ENCODE measurements at places on chromosomes 5 and 9. TPM values are rescaled to one million over a fixed set of nuclear protein-coding genes. Genes with fewer than 3 reads are reported as not detected.

C1QTNF3 gene
- total RNA-seq = 0.30 TPM

TRPM6 gene
- total RNA-seq = not detected

DNAH5 gene
- 1.1 TPM for total RNA-seq

FBP2 gene
- not detected for total RNA-seq

IGFBPL1 gene
- total RNA-seq = not detected

INSL6 gene
- total RNA-seq = not detected

P4HA2 gene
- 933 TPM for total RNA-seq

NR6A1 gene
- total RNA-seq = under 0.01 TPM

ISL1 gene
- 0.30 TPM for total RNA-seq

CCDC192 gene
- not detected for total RNA-seq

LCP2 gene
- not detected for total RNA-seq

NELFB gene
- total RNA-seq = 36.5 TPM

GMCL2 gene
- not detected for total RNA-seq

SETD9 gene
- total RNA-seq = 8.6 TPM

All from smooth muscle cell of the umbilical artery (primary cell).